ENCODE measurements at places on chromosomes 3 and 15.

DNA sequence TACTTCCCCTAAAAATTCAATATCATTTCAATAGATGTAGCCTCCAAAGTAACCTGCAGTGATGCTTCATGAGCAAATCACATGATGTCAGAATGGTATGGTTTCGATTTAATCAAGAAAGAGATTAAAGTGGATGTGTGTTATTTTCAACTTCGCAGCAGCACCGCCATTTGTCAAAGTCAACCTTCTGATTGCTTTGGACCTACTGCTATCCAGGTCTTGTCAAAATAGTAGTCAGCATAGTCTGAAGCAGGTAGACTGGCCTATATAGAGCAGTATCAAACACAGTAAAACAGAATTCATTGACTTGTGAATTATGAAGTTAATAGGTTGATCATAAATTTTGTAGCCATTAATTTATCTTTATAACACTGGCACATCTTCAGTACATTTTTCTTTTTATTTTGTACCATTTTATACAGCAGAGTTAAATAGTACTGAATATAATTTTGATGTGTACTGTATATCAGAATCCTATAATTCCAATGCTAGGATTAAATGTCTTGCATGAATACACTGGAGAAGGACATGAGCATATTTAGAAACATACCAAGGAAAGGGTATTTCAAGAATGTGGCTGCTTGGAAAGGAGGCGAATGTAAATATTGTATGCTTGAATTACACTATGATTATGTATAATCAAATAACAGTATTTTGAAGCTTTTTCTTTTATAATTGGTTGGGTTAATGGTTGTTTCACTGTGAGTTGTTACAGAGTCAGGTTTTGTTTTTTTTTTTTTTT, 79.6 kb downstream of the CDIN1 start:
- DNase-seq: no peak

DNA sequence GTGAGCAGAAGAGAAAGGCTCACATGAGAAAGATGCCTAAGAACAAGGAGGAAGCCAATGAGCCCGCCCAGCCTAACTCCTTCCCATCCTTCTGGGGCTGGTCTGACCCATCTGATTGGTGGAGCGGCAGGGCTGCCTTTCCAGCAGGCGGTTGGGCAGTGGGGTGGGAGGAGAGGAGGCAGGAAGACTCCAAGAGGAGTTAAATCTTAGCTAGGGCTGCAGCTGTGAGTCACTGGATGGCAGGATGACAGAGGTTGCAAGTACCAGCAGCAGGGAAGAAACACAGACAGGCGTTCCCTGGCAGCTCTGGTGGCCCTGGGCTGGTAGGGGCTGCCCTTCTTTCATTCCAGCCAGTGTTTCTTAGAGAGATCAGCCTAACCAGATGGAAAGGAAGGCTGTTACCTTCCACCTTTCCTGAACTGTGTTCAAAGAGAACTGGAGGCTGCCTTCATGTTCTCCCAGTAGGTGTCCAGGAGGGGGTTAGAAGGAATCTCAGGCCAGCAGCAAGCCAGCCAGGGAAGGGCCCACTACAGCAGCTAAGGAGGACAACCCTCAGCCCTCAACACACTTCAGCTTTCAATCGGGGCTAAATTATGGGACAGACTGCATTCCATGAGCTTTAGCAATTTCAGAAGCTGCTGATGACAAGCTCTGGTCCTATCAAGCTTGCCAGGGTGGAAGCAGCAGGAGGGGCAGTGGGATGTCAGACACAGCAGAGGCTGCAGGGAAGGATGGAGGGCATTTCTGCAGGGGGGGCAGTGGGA, 50.3 kb downstream of the CHSY1 start:
- no peak for DNase-seq

GRCh38 chr3:66989860-66990696, 8.0 kb upstream of the KBTBD8 start:
- DNase-seq: no peak

GRCh38 chr3:172931746-172932285, 181.3 kb downstream of the ECT2 start:
- DNase-seq: no peak

All from T-cell (primary cell).